ENCODE measurements at places on chromosomes 2 and 18.
A peak's percentile ranks its signal among the peaks of the same experiment; 100 is the strongest.

DNA sequence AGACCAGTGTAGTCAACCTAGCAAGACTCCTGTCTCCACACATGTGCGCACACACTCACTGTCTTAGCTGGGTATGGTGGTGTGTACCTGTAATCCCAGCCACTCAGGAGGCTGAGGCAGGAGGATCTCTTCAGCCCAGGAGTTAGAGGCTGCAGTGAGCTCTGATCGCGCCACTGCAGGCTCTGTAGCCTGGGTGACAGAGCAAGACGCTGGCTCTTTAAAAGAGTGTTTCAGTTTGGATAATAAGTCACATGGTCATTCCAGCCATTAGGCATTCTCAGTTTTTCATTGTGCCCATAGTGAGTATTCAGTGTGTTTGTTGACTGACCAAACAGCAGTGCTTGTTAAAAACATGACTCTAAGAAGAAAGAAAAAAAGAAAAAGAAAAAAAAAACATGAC lies 31.0 kb downstream of the RAB10 start:
- DNase-seq, result no peak

DNA sequence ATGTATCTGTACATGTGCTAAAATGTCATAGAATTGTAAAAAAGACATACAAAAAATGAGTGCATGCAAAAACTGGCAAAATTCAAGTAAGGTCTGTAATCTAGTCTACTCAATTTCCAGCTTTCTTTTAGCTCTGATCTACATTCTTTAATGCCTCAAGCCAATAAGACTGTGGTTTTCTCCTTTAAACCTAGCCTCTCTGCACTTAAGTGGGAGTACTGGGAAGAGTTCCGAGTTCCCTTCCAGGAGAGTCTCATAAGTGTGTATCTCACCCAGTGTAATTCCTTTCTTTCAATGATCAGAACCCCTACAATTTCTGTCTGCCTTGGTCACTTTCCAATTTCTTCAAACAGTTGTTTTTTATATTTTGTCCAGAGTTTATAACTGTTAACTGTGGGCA lies 150.1 kb downstream of the PTRHD1 start:
- no peak for DNase-seq

DNA sequence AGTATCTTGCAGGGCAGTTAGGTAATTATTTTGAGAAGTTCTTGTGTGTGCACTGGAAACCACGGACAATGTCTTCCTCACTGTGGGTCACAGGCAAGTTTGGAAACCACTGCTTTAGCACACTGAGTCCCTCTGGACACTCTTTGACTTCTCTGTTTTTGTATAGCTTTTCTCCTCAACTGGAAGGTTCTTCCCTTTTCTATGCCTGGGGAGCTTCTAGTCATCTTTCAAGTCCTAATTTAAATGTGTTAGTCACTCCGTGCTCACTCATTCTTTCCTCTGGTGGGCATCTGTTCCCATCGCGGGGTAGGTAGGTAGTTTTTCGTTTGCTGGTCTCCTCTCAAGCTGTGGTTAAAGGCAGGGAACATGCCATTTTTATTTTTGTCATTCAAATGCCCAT lies 32.1 kb downstream of the E2F6 start:
- no peak for DNase-seq

DNA sequence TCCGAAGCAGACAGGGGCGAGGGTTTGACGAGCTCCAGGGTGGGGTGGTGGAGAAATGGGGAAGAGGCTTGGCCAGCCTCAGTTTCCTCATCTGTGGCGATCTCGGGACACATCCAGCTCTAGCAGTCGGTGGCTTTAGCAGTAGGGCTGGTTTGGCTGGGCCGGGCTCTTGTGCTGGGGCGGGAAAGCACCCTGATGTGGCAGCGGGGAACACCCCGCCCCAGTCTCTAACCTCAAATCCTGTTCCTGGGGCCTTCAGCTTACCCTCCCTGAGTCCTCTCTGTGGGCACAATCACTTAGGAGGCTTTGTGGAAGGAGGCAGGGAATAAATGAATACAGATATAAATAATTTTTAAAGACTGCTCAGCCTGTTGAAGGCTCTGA lies 26.5 kb upstream of the MCFD2 start:
- no peak for DNase-seq

DNA sequence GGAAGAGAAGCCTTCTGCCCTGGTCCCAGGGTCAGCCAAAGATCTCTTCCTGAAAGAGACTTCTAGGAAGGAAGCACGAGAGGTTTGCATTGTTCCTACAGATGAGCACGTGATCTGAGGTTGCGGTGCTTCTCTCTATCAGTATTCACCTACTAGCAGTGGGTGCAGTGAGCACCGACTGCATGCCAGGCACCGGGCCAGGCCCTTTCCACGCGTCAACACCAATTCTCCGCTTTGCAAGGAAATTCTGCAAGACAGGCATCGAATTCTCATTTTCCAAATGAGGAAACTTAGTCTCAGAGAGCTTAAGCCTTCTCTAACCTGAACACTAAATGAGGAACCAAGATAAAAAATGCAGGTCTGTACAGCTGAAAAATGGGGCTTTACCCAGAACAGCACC lies 151.5 kb upstream of the MYCN start:
- no peak for DNase-seq

- DNase-seq, result peak; percentile 12
Observed at GRCh38 chr2:113930448-113930847, 40.6 kb downstream of the ACTR3 start.

- DNase-seq, result no peak
Observed at GRCh38 chr18:34627137-34627920, 82.8 kb upstream of the DTNA start.

- no peak for DNase-seq
Observed at GRCh38 chr18:36181898-36182506, 5.3 kb upstream of the MOCOS start.

DNA sequence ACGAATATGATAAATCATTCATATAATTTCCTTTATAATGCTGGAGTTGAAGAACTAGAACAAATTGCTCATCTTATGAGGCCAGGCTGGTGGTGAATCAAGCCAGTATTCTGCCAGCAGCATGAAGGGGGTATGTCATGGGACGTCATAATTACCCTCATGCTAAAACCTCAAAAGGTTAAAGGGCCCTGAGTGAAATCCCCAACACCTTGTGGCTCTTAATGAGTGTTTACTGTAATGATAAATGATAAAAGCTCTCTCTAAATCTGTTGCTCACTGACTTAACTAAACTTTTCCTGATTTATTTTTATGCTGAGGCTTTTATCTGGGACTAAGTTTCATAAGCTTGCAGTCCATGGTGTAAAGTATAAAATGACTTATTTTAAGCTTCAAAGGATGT lies 18.3 kb upstream of the NEDD4L start:
- no peak for DNase-seq

DNA sequence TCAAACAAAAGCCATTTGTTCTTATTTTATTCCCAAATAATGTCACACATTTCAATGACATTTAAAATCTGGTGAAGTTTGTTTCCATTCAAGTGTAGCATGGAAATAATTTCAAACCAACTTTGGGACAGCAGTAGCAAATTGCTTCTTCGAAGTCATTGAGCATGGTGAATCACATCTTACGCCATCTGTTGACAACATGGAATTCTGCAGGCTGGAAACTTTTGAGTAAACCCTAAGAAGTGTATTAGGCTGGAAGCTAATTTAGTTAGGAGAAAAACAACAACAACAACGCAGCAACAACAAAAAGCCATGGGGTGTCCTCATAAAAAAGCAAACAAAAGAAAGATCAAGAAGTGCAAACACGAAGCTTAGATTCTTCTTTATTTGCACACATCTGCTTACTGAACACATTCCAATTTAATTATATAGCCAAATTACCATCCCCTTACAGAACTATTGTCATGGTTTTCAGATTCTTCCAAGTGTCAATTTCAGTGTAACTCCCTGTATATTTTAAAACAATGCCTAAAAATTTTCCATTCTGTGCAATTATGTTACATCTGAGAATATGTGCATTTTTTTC lies 659.0 kb upstream of the CDH7 start:
- peak; percentile 12 for DNase-seq

- no peak for DNase-seq
Observed at GRCh38 chr2:174122185-174122584, 126.1 kb downstream of the OLA1 start.

GRCh38 chr18:14089191-14089590 lies 43.0 kb downstream of the ZNF519 start:
- DNase-seq, result no peak

Measured in kidney epithelial cell (primary cell).